Activated T-helper 2 cell treated with anti-CD3 and anti-CD28 coated beads, Interferon-gamma antibody, Interleukin-2, Interleukin-4, amounts not matched to agents 10 μg/mL and 5 μg/mL and 100 μg/mL, durations not matched to agents 14 hours and 24 hours and 36 hours (primary cell): ENCODE measurements at places on chromosomes 1 and 21.

- DNase-seq, result no peak
Observed at GRCh38 chr1:201643835-201644104, 104.8 kb downstream of the NAV1 start.

GRCh38 chr21:26007951-26008498 lies 162.5 kb downstream of the APP start:
- no peak for DNase-seq

GRCh38 chr21:37766129-37766528 lies 150.1 kb downstream of the KCNJ6 start:
- DNase-seq, result no peak

DNA sequence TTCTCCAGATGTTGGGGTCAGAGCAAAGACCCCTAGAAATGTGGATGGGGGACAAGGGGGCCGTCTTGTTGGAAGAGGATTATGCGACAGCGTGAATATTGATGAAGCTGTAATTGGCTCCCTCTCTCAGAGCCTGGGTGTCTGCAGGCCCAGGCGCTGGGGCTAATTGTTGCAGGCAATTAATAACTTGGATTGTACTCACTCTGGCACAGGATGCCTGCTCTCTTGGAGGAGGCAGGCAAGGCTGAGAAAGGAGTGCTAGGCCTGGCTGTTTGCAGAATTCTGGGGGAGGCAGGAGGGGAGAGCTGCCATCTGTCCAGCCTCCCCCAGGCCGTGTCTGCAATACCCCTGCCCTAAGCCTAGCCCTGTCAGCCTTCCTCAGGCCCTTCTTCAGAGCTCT lies 4.1 kb upstream of the DISP3 start:
- DNase-seq, result no peak

- no peak for DNase-seq
Observed at GRCh38 chr1:216793973-216794372, 70.7 kb upstream of the ESRRG start.

- no peak for DNase-seq
Observed at GRCh38 chr1:19109545-19109944, 100.5 kb downstream of the UBR4 start.
